ENCODE measurements at places on chromosomes 2 and 18.

DNA sequence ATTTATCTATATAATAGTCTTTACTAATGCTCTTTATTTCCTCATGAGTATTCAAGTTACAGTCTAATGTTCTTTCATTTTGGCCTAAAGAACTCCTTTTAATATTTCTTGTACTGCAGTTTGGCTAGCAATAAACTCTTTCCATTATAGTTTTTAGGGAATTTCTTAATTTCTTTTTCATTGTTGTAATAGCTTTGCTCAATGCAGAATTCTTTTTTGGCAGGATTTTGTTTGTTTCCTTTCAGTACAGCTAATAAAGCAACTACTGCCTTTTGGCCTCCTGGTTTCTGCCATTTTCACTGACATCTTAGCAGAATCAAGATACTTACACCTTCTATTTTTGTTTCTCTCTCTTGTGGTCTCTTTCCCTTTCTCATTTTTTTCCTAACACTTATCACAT lies 390.4 kb upstream of the RGPD4 start:
- no peak for DNase-seq

DNA sequence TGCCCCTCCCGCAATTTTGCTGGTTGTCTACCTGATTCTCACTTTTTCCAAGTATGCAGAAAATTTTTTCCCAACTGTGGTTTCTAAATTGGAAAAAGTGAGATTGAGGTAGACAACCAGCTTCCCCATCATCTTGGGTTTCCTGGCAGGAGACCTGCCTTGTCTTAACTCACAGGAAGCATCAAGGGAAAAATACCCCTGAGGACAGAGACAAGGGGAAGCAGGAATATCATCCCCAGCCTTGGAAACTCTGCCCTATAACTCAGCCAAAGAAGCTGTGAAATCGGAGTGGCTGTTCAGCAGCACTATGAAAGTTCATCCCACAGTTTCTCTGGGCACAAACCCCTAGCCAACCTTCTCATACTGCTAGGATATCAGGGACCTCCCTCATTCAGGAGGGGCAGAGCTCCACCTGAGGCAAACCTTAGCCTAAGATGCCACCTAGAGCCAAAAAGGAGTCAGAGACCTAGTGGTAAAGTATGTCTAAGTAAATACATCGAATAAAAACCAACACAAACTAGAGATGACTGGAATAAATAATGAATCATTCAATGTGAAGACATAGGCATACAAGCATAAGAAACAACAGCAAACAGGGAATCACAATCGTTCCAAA lies 68.2 kb downstream of the ZSWIM2 start:
- no peak for DNase-seq

DNA sequence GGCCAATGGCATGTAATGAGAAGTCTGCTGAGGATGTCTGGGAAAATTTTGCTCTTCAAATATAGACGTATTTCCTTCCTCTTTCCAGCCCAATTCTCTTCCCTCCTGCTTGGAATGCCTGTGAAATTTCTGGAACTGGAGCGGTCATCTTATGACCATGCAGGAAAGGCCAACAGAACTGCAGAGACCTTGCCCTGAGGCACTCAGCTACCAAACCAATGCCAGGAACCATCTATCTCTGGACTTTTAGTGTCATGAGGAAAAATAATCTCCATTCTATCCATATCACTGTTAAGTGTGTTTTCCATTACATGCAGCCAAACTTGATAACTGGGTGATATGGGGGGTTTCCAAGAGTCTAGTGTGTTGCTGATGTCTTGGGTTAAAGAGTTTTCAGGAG lies 363.7 kb downstream of the SLC4A3 start:
- no peak for DNase-seq

GRCh38 chr2:174561283-174561971 lies 36.2 kb downstream of the WIPF1 start:
- DNase-seq = no peak

GRCh38 chr2:38438133-38438882 lies 61.2 kb upstream of the ATL2 start:
- no peak for DNase-seq

GRCh38 chr18:23498877-23499276 lies 4.4 kb upstream of the RMC1 start:
- no peak for DNase-seq

DNA sequence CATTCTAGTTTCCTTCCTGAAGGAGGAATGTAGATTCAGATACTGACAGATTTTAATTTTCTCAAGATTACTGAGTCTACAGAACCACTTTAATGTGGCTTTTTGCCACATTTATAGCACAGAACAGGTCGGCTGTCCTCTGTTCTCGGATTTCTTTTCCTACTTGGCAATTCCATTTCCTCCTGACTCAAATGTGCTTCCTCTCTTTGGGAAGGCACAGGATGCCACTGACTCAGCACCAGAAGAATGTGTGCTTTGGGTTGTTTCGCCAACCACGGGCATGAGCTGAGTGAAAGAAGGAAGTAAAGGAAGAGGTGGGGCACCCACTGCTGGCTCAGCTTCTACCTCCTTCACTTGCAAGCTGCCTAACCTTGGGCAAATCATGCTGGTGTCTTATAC lies 970.6 kb upstream of the ACVR2A start:
- no peak for DNase-seq

DNA sequence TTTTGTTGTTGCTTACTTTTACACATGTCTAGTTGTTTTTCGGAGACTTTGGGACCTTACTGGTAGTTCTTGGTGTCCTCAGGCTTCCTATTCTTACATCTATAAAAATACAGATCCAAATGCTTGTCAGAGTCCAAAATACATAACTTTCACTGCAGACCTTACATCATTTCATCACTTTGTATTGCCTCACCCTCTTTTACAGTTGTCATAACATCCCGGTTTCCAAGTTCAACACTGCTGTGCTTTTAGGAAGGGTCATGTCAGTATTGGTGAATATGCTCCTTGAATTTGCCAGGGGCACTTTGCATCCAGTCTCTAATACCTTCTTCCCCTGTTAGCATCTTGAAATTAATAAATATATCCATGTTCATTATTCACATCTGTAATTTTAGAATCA lies 518.2 kb upstream of the RAB12 start:
- no peak for DNase-seq

GRCh38 chr2:113167962-113168340 lies 5.8 kb upstream of the PSD4 start:
- DNase-seq = no peak

DNA sequence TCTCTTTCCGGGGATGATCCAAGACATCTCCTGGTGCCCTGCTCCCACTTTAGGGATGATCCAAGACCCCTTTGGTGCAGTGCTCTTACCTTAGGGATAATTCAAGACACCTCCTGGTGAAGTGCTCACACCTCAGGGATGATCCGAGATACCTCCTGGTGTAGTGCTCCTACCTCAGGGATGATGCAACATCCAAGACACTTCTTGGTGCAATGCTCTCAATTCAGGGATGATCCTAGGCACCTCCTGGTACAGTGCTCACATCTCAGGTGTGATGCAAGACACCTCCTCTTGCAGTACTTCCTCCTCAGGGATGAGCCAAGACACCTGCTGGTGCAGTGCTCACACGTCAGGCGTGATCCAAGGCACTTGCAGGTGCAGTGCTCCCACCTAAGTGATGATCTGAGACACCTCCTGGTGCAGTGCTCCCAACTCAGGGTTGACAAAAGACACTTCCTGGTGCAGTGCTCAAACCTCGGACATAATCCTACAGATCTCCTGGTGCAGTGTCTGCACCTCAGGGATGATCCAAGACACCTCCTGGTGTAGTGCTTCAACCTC lies 122.3 kb downstream of the ASB1 start:
- no peak for DNase-seq

DNA sequence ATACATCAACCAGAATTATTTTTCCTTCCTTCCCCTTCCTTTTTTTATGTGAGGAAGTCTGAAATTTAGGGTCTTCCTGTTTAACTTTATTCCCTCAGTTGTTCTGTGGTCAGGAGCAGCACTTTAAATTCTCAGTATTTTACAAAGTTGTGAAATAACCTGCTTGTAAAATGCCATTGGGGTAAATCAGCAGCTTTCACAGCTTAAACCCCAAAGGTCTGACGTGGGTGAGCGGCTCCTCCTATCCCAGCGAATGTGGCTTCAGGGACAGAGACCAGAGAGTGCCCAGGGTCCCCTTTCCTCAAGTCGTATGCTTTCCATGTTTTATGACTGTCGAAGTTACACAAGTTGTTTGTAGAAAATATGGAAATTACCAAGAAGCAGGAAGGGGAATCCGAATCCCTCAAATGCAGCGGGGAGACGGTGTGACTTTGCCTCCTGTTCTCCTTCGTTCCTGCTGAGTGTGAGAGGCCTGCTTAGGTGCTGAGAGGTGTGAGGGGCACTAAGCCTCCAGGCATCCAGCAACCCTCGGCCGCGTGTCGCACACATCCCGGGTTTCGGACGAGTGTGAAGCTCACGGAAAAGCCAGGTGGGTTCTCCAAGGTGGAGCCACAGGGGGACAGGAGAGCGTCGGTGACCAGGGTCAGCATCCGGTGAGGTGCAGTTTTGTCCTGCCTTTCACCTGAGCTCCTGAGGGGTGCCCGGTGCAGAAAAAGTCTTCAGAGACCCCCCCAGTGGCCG lies 10.8 kb upstream of the KCNG2 start:
- DNase-seq = no peak

GRCh38 chr2:224429441-224429810 lies 27.5 kb upstream of the FAM124B start:
- peak; percentile 50 for DNase-seq

DNA sequence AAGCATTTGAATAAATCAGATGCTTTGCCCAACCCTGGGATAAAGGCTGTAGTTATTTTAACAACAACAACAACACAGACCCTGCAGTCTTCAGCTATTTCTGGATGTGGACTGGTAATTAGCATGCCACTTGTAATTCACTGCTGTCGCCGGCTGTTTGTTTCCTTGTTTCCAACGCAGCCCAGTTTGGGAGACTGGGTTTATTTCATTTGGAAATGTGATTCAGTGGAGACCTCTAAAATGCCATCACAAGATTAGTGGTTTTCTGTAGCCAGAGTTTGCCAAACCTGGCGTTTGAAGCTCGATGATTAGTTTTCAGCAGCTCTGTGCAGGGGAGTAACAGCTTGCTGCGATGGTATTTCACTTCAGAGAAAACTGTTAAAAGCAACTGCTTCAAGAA lies 83.5 kb downstream of the LDLRAD4 start:
- no peak for DNase-seq

DNA sequence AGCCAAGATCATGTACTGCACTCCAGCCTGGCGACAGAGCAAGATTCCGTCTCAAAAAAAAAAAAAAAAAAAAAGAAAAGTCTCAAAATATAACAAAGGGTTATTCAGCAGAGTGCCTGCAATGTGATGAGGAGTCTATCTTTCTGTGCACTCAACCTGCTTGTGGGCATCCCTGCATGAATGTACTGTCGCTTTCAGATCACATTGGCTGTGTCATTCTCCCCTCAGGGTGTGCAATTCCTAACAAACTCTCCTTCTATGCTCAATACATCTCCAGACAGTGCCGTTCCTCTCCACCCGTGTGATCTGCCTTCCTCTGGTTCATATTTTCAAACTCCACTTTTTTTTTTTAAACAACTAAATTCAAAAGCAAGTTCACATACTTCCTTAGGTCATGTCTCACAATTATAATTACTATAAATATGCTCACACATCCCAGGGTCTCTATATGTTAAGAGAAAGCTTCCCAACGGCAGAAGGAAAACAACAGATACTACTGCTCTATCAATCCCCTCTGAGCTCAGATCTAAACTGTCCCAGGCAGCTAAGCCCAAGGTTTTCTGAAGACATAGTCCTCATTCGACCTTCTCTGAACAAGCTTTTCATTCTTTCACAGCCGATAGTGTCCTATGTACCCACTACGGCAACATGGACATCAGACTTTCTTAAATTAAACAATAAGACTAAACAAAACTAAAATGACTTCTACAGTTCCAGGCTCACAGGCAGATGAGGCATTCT lies 35.2 kb downstream of the PTMA start:
- DNase-seq = no peak

DNA sequence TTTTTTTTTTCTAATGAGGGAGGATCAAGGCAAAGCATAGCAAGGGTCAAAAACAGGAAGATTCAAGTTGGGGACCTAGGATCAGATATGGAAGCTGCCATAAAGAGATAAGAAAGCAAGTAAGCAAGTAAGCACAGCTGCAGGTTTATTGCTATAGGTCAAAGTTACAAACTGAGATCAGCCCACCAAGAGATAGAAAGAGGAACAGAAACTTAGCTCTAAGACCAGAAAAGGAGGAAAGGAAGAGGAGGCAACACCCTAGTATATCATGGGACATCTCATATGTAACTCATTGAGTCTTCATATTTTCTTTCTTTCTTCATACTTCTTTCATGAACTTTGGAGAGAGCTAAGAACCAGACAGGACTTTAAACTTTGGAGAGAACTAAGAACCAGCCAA lies 295.9 kb upstream of the CRIM1 start:
- DNase-seq = no peak

- no peak for DNase-seq
Observed at GRCh38 chr18:7567474-7568425, 634 bp downstream of the PTPRM start.

DNA sequence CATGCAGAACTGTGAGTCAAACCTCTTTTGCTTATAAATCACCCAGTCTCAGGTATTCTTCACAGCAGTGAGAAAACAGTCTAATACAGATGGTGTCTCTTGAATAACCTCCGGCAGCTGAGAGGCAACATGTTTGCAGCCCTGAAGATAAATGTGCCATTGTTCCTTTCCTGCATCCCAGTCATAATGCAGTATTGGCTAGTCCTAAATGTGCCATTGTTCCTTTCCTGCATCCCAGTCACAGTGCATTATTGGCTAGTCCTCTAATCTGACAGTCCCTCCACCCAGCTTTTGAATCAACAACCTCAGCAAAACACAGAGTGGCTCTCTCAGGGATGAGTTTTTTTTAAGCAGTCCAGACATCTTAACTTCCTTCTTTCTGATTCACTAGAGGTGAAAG lies 550.7 kb downstream of the RIT2 start:
- no peak for DNase-seq

DNA sequence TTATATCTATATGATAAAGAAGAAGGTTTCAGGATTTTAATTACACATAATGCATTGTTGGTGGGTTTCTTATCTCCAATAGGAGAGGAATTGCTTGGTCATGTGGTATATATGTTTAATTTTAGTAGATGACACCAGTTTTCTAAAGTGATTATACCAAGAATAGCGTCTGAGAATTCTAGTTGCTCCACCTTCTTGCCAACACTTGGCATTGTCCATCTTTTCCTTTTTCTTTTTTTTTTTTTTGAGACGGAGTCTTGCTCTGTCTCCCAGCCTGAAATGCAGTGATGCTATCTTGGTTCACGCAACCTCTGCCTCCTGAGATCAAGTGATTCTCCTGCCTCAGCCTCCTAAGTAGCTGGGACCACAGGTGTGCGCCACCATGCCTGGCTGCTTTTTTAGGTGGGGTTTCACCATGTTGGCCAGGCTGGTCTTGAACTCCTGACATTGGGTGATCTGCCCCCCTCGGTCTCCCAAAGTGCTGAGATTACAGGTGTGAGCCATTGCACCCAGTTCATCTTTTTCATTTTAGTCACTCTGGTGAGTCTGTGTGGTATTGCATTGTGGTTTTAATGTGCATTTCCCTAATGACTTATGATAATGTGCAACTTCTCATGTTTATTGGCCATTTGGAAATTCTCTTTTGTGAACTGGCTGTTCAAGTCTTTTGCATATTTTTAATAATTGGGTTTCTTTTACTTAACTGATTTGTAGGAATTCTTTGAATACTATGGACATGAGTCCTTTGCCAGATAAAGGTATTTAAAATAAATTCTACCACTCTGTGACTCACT lies 37.3 kb upstream of the ZNF512 start:
- DNase-seq = no peak

GRCh38 chr2:170817093-170818035 lies 677 bp downstream of the GAD1 start:
- DNase-seq = no peak

Measured in esophagus muscularis mucosa (tissue), 4 donors.